ENCODE measurements at places on chromosomes 4 and X.
A peak's percentile ranks its signal among the peaks of the same experiment; 100 is the strongest.

GRCh38 chr4:76459291-76459723 lies 24.3 kb downstream of the SHROOM3 start:
- DNase-seq, result peak; percentile 29

GRCh38 chrX:155235891-155236290 lies 19.6 kb downstream of the VBP1 start:
- DNase-seq, result no peak

DNA sequence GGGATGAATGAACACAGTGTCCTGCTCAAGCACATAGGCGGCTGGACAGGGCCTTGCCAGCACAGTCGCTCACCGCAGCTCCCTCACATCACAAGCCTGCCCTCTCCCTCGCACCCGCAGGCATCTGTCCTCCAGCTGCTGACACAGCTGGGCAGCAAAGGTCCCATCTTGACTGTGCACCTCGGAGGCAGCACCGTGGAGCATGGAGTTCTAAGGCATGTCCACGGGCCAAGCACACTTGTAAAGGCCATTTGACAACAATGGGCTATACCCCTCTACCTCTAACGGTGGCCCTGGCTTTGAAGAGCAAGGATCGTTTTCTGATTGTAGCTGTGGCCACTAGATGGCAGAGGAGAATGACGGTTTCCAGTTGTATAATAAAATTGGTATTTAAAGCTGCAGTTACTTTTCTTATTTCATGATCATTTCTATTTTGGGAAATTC lies 53.8 kb downstream of the APLN start:
- no peak for DNase-seq

- no peak for DNase-seq
Observed at GRCh38 chr4:40206426-40206825, 9.6 kb downstream of the RHOH start.

- DNase-seq, result no peak
Observed at GRCh38 chr4:121316091-121316490, 64.7 kb downstream of the QRFPR start.

- DNase-seq, result no peak
Observed at GRCh38 chr4:72243641-72244040, 211.8 kb downstream of the NPFFR2 start.

DNA sequence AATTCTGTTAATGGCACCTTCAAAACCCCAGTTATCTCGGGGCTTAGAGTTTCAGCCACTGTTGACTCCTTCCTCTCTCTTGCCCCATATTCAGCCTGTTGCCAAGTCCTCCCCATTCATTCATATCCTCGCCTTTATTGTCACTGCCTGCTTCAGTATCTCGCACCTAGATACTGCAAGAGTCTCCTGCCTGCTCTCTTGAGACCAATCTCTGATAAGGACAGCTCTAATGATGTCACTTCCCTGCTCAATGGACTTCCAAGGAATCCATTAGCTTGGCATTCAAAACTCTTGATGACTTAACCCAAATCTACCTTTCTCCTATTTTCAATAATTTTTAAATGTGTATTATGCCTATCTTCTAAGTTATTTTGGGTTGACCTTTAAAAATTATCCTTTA lies 1.1 kb upstream of the UBE2A start:
- no peak for DNase-seq

DNA sequence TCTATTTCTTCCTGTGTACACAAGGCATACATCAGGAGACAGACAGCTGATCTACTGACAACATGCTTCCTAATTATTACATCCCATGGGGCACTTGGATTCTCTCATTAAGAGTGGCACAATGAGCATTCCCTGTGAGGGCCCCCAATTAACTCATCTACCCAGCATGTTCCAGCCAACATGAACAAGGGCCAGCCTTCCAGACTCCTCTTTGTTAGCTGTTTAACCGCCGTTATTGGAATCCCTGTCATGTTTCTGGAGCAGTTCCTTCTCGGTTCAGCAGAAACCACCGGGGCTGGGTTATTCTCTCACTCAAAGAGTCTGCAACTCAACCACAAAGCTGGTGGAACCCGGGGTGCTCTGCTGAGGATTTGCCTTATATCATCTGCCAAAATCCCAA lies 9.9 kb upstream of the GPM6B start:
- DNase-seq, result no peak

GRCh38 chr4:4857809-4858508 lies 1.5 kb upstream of the MSX1 start:
- DNase-seq, result no peak

DNA sequence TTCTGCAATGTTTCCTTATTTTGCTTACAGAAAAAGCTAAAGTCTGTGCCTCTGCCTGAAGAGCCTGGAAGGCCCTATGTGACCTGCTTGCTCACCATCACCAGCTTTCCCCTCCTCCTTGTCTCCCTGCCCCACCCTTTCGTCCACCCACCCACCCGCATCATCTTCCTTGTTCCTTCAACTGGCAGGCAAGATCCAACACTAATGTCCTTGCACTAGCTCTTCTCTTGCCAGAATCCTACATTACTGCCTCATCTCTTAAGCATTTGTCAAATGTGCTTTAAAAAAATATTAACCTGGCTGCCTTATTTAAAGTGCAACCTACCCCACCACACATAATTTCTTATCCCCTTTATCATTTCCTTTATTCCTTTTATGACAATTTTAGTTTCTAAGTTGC lies 165.1 kb upstream of the PPP3CA start:
- no peak for DNase-seq

- DNase-seq, result no peak
Observed at GRCh38 chr4:139813881-139814280, 148.3 kb downstream of the MGST2 start.

DNA sequence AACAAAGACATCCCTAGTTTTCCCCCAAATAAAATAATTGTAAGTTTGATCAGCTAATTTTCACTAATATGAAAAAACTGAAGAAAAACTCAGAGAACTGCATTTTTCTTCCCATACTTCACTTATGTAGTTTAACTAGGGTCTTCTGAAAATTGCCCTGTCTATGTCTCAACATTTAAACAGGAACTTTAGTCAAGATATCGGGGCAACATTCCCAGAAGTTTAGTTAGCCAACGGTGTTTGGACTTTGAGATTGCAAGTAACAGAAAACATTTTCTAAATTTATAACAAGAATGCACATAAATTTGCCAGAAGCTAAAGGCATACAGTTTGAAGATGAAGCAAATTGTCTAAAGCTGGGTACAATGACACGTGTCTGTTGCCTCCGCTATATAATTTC lies 201.1 kb downstream of the ARAP2 start:
- DNase-seq, result no peak

- no peak for DNase-seq
Observed at GRCh38 chr4:153426207-153426885, 39.8 kb upstream of the TMEM131L start.

- DNase-seq, result no peak
Observed at GRCh38 chr4:69470561-69470960, 25.1 kb downstream of the UGT2B4 start.

DNA sequence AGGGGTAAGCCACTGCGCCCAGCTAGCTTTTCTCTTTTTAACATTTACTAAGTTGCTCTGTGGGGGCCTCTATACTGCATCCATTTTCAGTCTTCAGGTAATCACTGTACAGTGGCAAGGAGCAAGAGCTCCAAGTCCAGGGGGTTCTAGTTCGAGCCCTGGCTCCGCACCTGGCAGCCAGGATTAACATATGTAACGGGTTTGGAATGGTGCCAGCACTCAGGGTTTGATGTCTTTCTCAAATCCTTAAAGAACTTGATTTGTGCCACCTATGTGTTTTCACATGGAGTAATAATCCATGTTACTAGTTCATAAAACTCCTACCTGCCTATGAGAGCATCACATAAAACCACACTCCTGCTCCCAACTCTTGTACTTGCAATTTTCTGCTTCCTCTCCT lies 4.5 kb downstream of the GRPEL1 start:
- DNase-seq, result no peak

- no peak for DNase-seq
Observed at GRCh38 chr4:168197926-168198325, 105.6 kb downstream of the ANXA10 start.

DNA sequence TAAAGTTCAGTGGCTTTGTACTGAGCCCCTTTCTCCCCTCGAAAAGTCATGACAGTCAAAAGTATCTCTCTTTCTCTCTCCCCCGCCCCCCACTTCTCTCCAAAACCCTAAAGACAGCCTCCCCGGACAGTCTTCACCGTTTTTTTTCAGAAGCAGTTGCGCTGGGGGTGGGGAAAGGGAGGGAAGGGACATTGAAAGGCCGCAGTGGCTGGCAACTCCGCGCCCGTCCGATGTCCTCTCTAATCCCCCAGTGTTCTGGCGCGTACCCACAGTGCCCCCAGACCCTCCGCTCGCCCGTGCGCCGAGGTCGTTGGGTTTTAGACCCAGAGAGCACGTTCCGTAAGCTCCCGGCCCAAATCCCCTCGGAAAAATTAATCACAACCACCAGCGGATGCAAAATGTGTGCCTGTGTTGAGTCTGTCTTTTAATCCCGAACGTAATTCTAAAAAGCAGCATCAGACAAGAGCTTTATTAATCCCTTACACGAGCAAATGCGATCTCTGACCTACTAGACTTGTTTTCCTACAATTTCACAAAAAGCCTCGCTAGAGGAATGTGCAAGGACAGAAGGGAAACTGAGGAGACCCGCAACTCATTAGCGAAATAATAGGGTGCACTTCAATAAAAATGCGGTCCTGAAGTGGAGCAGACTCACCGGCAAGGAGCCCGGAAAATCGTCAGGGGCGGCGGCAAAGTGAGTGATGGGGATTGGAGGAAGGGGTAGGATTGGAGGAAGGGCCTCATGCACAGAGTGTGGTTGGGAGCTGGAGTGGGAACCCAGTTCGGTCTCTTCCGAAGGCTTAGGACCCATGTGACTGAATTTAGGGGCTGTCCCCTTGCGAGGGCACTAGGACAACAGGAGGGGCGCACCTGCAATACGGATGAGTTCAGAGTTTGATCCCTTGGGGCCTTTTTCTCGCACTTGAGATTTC lies 12.2 kb upstream of the PRDM8 start:
- no peak for DNase-seq

DNA sequence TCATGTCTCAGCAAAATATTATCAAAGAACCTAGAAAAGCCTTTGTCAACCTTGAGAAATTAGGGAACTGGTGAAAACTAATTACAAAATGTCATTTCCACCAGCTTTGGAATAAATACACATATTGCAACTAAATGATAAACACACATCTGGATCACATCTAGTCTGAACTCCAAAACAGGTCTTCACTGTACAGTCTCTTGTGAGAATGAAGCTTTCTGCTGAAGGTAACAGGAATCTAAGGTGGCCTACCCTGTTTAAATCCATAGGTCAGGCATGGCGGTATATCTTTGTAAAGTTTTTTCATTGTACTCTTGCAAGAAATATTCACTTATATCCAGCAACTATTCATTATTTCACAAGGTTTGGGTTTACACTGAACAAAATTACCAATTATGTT lies 1.7 kb downstream of the SH3D19 start:
- DNase-seq, result no peak

DNA sequence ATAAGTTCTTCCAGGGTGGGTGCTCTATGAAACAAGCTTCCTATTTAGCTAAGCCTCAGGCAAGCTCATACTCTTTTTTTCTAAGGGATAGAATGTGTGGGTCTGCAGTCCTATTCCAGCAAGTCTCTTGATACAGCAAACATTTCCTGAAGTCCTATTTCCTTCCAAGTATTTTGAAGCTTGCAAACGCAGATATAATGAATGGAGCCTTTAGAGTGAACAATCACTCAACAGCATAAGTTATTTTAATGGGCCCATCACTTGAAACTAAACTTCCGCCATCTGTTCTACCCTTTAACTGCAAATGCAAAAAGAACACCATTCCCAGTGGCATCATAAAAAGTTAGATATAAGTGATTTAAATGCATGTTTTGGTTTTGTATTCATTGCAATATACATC lies 108.3 kb upstream of the TAPT1 start:
- DNase-seq, result no peak

DNA sequence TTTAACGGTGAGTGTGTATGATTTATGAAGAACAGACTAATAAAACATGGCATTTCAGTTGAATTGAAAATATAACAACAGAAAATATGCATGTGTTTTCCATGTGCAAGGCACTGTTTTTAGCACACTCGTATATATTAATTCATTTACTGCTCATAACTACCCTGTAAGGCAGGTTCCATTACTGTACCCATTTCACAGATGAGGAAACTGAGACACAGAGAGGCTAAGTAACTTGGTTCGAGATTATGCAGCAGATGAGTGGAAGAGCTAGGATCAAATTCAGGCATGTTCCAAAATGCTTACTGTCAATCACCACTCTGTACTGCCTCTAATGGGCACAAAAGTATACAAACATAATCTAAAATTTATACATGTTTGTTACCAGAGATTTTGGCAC lies 20.4 kb downstream of the MBNL3 start:
- DNase-seq, result no peak

GRCh38 chr4:172142281-172142741 lies 329.1 kb downstream of the GALNTL6 start:
- DNase-seq, result no peak

DNA sequence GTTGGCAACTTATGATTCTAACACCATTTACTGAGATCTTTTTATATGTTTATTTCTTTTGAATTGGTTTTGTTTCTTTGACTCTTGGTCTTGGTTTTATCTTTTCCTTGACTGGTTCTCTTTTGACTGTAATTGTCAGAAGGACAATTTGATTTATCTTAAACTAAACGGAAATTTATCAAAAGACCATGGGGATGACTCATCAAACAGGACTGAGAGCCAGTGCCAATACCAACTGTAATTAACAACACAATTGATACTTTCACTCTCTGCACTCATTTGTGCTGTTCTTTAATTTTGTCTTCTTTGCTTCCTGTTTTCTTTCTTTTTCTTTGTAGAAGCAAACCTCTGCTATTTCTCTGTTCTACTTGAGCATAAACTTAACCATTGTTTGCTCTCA lies 776.8 kb downstream of the CCSER1 start:
- DNase-seq, result no peak

GRCh38 chr4:182863501-182863900 lies 53.7 kb downstream of the DCTD start:
- DNase-seq, result no peak

DNA sequence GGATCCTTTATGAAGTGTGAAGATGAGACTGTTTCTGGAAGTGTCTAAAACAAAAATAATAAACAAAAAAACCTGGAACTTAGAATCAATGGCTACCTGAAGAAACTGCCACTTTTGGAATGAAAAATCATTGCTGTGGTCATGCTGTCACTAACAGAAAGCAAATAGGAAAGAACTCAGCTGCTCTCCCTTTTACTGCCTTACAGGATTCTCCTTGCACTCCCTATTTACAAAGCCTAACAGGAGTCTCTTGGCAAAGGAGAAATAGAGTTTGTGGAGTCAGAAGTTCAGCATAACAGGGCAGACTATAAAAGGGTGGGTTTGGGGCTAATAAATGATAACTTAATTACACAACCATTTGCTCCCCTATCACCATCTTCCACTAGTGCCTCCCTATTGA lies 19.0 kb upstream of the GK2 start:
- no peak for DNase-seq

DNA sequence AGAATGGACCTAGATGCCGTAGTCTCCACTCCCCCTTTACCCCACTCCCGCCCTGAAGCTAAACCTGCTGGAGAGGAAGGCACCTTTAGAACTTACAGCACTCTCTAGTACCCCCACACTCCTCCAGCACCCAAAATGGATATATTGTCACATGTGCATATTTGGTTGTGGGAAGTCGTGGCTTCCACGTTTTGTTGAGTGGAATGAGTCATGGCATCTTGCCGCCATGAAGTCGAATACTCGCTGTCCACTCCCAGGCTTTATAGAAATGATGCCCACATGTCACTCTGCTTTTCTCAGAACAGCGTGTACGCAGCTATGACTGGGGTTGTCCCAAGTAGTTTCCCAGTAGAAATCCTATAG lies 545 bp downstream of the ABCE1 start:
- DNase-seq, result no peak

- DNase-seq, result no peak
Observed at GRCh38 chr4:72318421-72319170, 250.4 kb downstream of the ADAMTS3 start.
